ENCODE measurements at places on chromosomes 4 and X.

DNA sequence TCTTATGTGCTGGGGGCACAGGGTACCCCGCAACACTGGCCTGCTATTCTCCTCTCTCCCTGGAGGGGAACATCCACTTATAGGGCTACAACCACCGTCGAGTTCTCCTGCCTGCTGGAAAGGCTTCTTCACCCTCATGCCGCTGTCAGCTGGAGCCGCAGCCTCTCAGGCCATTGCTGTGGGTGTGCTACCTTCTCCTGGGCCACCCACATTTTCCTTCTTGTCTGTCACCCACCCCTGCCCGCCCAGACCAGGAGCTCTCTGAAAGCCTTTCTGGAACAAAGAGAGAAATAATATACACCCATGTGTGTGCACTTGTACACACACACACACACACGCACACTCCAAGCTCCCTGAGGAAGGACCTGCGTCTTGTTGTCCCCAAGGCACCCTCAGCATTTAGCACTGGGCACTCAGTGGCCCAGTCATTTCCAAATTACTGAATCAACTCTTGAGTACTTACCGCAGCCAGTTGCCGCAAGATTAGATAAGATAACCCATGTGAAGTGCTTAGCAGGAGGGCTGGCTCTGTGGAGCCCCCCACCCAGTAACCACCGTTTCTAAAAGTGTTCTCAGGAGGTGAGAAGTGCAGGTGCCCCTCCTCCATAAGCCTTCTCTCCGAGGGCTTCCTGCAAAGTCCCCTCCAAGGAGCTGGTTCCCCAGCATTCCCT, 50.2 kb downstream of the CPZ start:
- DNase-seq = no peak

DNA sequence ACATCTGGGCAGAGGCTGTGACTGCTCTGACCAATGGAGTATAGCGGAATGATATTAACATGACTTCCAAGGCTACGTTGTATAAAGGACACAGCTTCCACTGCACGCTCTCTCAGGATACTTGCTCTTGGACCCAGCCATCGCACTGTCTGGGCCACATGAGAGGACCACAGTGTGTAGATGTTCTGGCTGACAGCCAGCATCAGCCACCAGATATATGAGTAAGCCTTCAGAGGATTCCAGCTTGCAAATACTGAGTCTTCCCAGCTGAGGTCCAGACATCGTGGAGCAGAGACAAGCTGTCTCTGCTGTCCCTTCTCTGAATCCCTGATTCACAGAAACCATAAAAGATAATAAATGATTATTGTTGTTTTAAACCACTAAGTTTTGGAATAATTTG, 146.8 kb upstream of the USP9X start:
- no peak for DNase-seq

DNA sequence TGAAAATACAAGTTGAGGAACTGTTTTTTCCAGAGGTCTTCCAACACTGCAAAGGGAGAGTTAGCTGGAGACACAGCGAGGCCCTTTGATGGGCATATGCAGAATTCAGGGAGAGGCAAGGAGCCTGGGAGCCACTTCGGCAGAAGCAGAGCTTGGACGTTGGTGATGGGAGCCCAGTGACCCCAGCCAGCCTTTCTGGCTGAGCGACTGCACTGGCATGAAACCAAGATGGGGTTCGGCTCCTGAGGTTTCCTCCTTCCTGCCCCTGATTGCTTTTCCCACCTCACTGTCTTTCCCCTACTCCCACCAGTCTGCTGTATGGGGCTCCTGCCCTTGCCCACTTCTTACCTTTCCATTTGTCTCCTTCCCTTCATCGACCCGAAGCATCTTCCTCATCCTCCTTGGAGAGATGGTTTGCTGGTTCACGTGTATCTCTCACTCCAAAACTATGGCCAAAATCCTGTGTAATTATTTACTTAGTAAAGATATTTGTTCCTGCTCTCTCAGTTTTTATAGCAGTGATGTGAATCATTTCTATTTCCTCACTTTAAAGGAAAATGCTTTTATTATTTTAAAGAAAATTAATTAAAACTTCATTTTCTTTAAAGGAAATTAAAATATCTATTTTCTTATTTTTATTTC, 100.5 kb downstream of the NFKB1 start:
- DNase-seq = no peak

DNA sequence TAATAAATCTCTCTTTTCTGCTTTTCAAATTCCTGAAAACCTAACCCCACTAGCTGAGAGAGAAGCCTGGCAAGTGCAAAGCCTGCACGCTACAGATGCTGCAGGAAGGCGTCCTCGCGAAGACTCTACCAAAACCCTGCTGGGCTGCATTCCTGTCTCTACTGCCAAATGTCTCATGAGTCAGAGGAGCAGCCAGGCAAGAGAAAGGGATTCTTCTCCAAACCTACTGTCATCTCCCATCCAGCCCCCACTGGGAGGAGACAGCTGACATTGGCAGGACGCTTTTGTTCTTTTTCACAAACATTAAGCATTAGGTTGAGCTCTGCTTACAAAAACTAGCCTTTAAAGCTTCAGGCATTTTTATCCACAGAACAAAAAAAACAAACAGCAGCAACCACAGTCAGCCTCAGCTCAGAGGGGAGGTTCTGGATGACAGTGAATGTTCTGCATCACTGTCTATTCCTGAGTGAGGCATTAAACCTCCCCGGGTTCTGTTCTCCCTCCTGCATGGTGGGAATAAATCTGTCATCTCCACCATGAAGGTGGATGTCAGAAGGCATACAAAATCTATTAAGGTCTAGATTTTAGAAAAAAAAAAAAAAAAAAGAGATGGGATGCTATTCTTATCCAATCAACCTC, 18.0 kb downstream of the CRMP1 start:
- DNase-seq = no peak

DNA sequence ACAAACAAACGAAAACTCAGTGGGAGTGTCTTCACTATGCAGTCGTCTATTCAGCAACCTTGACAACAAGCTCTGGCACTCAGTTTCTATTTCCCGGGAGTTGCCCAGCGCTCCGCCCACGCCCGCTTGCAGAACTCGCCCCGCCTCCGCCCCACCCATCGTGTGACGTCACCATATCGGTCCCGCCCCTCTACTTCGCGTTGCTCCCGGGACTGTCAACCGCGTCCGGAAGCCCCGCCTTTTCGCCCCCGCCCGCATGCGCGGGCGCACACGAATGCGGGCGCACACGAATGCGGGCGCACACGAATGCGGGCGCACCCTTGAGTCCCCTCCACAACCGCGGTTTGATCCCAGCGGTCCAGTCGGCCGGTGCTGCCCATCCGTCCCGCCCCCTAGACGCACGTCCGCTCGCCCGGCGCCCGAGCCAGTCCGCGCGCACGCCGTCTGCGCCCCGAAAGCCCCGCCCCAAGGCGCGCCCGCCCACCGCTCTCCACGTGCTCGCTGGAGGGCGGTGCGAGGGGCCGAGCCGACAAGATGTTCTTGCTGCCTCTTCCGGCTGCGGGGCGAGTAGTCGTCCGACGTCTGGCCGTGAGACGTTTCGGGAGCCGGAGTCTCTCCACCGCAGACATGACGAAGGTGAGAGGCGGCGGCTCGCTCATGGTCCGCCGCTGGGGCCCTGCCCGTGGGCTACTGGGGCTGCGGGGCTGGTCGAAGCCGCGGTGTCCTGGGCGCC, at the start of gene LAP3:
Gene LAP3, plus strand, starts transcription at position 267 of the 733 bp plus-strand sequence. Its CDS starts 268 bp downstream, at position 535.
- peak; percentile 92 for DNase-seq

- DNase-seq = no peak
These were observed 11.7 kb downstream of the PITX2 start for GRCh38 chr4:110610940-110611831.

GRCh38 chrX:134670134-134670924, 12.1 kb upstream of the PLAC1 start:
- peak; percentile 0 for DNase-seq

GRCh38 chr4:86543560-86544309, 50.4 kb upstream of the PTPN13 start:
- no peak for DNase-seq

DNA sequence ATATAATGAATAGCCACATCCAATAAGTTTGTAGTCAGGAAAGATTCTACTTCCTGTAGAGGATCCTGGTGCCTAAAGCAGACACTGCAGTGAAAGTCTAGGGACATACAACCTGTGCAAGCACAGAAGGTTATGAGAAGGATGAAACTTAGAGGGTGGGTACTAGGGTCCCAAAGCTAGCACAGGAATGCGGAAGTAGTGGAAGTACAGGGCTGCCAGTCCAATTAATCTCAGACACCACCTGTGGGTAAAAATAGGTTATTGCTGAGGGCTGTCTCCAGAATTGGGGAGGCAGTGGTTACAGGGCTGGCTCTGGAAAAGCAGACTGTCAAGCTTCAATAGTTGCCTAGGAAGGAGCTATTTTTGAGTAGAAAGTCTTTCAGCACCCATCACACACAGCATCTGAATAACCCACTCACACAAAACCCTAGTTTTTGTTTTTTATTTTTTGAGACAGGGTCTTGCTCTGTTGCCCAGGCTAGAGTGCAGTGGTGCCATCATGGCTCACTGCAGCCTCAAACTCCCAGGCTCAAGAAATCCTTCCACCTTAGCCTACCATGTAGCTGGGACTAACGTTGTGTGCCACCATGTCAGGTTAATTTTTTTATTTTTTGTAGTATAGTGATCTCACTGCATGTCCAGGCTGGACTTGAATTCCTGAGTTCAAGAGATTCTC, 50.8 kb upstream of the ELF2 start:
- no peak for DNase-seq

- no peak for DNase-seq
These were observed 100.0 kb upstream of the EOLA2 start for GRCh38 chrX:150038315-150038714.

GRCh38 chr4:80361329-80361900, 25.9 kb downstream of the CFAP299 start:
- no peak for DNase-seq

DNA sequence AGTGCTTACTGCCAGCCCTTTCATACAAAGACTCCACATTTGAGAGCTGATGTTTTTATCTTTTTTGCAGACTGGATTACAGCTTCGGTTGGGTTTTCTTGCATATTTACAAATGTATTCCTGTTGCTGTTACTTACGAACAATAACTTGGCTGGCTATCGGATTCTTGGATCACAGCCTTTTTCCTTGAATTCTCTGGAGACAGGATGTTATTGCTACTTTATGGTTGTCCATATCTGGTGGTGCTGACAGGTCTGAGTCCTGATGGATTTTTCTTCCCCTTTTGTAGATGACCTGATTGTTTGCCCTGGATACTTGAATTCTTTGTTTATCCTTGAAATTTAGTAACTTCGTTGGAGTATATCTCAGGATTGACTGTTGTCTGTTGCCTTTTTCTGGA, 77.7 kb downstream of the PDK3 start:
- DNase-seq = no peak

- no peak for DNase-seq
These were observed 34.2 kb upstream of the ZNF518B start for GRCh38 chr4:10491401-10491800.

GRCh38 chr4:130479020-130479419, 1383.1 kb downstream of the C4orf33 start:
- no peak for DNase-seq

DNA sequence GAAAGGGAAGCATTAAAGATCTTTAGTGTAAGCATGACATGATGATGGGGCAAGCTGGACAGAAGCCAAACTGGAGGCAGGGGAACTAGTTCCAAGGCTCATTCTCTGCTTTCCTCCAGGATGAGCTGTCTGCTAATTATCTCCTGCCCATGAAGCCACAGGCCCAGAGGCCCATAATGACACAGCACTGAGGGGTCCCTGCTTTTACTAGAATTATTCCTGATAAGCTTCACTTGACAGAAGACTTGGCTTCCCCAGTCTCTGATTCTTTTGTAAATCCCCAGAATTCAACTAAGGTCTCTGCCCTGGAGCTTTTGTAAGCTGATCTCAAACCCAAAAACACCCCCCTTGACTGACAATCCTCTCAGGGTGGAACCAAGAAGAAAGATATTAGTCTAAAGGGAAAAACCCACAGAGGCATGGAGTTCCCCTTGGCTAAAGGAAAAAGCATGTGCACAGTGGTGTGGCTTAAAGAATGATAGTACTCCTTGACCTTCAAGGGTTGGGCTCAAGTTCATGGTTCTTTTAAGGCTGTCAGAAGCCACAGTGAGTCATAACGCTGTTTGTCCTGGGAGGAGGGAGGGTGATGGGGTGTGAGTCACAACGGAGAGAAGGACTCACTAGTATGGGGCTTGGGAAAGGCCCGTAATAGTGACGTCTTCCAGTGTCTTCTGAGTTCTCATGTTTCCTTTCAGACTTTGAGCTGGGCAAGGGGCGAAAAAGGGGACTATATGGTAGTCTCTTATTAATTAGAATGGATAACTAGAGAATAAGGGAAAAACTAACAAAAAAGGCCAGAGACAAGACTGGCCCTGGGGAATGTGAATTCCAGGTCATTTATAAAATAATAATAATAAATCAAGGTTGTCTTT, 146.0 kb upstream of the CPEB2 start:
- DNase-seq = no peak

- no peak for DNase-seq
These were observed 516.3 kb downstream of the BCOR start for GRCh38 chrX:39581411-39581810.

Data from cortex of kidney (tissue), 1 donor.